ENCODE measurements at places on chromosomes 3 and 15.

DNA sequence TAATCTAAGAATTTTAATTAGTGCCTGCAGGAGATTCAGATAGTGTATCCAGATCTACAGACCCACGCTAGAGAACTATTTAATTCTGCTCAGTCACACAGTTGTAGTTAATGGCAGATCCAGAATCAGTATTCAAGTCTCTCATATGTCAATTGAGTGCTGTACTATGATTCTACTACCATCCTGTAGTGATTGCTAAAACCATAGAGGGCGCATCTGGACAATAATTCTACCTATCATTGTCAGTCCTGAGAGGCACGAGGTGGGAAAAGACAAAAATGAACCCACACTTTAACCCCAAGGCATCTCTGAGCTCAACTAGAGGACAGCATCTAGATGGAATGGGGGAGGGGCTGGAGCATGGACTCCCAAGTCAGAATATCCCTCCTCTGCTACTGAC, 22.7 kb downstream of the DHX36 start:
- no peak for DNase-seq

GRCh38 chr3:13296662-13297061, 123.5 kb downstream of the NUP210 start:
- peak; percentile 67 for DNase-seq

DNA sequence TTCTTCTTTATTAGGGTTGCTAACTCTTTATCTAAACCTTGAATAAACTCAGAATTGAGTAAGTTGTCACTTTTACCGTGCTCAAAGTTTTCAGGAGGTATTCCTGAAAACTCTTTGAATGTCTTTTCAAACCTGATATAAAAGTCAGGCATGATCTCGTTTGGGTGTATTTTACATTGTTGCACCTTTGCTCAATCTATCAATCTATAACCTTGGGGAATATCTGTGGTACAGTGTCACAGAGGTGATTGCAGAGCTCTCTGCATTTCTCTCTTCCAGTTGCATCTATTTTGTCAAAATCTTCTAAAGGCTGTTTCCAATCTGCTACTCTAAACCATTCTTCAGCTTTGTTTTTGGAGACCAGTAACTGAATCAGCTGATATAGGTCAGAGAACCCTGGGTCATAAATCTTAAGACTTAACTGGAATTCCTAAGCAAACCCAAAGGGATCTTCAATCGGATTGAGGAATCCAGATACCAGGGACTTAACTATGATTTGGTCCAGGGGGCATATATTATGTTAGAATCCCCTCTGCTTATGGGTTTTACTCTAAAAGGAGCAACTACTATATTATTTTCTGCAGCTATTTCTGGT, 35.6 kb upstream of the AP4E1 start:
- DNase-seq, result no peak

GRCh38 chr3:49493901-49494300, 23.8 kb downstream of the DAG1 start:
- DNase-seq, result no peak

- DNase-seq, result no peak
Observed at GRCh38 chr3:162769564-162769963, 1273.0 kb downstream of the OTOL1 start.

GRCh38 chr3:71500696-71501095, 82.8 kb downstream of the FOXP1 start:
- no peak for DNase-seq

- no peak for DNase-seq
Observed at GRCh38 chr3:130939753-130940152, 45.9 kb downstream of the ATP2C1 start.

DNA sequence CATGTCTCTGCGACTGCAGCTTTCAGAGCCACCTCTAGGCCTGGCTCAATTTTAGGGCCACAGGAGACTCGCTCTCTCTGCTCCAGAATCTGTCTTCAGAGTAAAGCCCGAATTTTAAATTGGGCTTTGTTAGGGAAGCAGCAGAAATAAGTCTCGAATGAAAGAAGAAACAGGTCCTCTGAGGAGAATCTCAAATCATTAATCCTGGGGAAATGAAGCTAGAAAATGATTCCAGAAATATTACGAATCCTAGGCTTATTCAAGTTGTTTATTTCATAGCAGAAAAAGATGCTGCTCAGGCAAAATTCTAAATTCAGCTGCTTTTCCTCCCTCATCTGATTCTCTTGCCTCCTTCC, 114.2 kb upstream of the THBS1 start:
- DNase-seq, result no peak
